ENCODE measurements at places on chromosomes 6 and 20.

DNA sequence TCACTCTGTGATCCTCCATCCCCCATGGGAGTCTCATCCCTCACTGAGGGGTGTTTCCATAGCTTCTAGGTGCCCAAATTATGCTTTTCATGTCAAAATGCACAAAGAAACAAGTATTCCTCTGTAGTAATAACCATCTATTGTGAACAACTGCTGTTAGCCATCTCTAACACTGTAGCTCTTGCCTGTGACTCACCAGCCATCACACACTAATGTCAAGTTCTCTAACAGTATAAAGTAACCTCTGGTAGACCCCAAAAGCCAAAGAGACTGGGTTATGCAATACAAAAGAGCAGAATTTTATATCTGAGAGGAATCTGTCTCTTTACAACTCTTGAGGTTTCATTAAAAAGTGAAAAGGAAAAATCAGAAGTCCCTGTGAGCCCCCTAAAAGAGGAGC lies 25.4 kb upstream of the IYD start:
- DNase-seq: no peak

- no peak for DNase-seq
Measured at GRCh38 chr20:59688999-59689398, 84.7 kb downstream of the PHACTR3 start.

DNA sequence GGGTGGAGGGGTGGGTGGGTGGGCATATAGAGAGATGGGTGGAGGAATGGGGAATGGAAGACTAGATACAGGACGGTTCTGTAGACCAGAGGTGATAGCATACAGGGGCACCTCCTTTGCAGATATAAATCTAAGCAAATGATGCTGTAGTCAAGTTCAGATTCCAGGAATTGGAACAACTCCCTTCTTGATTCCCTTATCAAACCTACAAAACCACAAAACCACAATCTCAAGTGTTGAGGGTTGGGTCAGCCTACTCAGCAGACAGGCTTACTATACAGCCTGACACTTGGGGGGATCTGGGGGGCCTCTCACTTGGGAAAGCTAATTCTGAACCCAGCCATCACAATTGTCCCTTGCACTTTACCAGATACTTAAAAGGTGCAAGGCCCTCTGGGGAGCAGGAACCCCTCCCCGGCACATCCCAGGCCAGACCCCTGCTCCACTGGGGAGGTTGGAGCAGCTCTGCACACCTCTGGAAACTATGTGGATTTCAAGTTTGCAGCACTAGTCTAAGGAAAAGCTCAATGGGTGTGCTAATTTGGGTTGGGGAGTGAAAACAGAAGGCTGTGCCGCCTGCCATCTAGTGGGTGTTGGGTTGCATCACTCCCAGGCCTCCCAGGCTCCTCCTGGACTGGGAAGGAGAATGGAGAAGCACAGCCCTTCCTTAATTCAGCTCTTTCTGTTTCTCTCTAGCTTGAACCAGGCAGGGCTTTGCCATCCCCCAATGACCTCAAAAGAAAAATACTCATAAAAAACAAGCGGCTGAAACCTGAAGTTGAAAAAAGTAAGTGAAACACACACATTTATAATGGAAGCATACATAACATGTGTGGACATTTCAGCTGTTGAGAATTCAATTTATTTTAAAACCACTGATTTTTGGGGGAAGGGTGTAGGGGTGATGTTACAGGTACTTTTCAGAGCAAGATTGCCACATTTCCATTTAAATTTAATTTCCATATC lies 121.2 kb upstream of the LAMP5 start:
- DNase-seq: peak; percentile 22

DNA sequence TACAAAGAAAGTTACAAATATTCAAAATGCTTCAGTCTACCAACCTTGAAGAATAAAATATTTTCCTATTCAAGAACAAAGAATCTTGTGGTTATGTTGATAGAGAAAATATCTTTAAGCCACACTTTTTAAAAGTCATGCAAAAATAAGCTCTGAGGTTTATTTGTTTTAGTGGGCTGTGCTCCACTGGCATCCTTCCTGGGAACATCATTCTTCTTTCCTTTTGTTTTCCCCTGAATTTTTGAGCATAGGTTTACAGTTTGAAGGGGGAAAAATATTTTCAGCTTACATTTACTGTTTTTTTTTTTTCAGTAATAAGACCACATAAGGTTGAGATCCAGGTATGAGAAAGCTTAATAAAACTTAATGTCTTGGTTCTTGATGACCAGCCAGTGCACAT lies 72.0 kb upstream of the BACH2 start:
- DNase-seq: no peak

DNA sequence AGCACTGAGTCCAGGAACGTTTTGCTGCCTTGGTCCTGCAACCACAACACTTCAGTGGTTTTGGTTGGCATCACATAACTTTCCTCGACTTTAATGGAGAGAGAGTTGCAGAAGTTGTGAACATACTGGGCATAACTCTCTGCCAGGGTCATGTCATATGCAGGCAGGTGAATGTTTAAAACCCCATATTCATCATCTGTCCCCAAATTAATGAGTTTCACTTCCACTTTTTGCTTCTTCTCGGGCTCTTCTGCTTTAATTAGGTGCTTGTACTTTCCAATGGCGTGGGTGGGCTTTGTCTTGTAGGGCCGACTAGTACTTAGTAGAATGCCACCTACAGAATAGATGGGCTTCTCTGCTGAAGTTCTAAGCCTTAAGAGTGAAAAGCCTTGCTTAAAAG lies 45.2 kb upstream of the TFAP2A start:
- DNase-seq: no peak

GRCh38 chr6:2998998-2999617 lies 586 bp upstream of the NQO2 start:
- DNase-seq: peak; percentile 91

DNA sequence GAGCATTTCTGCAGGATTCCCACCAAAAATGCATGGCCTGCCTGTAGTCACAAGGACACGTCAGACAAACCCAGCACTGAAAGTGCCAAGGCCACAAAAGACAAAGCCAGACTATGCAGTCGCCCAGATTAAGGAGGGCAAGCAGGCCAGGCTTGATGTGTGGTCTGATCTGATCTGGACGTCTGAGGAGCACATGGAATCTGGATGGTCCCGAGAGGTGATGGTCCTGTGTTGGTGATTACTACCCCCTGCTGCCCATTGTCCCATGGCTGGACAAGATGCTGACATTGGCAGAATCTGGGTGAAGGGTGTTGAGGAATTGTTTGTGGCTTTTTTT lies 17.1 kb downstream of the NPEPL1 start:
- DNase-seq: no peak

- DNase-seq: no peak
Measured at GRCh38 chr6:74607934-74608333, 597.9 kb downstream of the COL12A1 start.

- DNase-seq: no peak
Measured at GRCh38 chr6:6461138-6461537, 127.4 kb upstream of the LY86 start.

- no peak for DNase-seq
Measured at GRCh38 chr6:51578362-51578761, 509.1 kb downstream of the PKHD1 start.

- DNase-seq: no peak
Measured at GRCh38 chr20:8940326-8940725, 128.6 kb upstream of the PLCB4 start.

DNA sequence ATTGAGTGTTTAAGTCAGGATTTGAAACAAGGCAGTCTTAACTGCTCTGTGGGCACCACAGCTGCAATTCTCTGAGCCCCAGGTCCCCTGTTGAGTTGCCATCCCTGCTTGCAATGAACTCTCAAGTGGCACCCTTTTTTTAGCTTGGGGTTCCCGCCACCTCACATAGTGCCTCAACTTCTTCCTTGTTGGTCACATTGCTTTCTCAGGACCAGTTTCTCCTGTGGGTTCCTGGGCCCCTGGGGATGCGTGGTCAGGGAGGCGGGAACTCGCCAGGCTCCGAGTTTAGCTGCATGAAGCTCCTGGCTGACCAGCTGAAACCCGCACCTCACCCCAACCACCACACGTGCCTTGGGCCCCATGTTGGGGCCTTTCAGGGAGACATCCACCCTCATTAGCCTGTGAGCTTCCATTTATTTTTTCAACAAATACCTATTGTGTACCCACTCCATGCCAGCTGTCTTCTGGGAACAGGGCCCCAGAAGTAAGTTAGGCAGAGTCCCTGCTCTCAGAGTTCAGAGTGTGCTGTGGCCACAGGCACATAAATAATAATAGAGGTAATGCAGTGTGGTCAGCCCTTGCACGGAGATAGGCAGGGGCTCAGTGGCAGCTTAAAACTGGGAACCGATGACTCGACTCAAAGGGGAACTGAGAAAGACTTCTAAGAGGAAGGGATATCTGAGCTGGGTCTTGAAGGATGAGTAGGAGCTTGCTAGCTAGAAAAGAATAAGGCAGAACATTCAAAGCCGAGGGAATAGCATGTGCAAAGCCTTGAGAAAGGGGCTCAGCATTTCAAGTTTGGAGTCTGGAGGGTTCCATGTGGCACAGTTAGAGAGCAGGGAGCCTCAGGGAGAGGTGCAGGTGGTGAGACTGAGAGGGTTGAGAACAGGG lies 33.9 kb upstream of the FAM83D start:
- DNase-seq: no peak

- no peak for DNase-seq
Measured at GRCh38 chr20:62637110-62637509, 5.2 kb upstream of the SLCO4A1 start.

Data from GOT3 (cell line).